ENCODE measurements at places on chromosomes 5 and 9.

- no peak for DNase-seq
Observed at GRCh38 chr5:30960036-30960435, 233.4 kb upstream of the CDH6 start.

- DNase-seq: no peak
Observed at GRCh38 chr9:12916042-12916441, 141.2 kb downstream of the LURAP1L start.

DNA sequence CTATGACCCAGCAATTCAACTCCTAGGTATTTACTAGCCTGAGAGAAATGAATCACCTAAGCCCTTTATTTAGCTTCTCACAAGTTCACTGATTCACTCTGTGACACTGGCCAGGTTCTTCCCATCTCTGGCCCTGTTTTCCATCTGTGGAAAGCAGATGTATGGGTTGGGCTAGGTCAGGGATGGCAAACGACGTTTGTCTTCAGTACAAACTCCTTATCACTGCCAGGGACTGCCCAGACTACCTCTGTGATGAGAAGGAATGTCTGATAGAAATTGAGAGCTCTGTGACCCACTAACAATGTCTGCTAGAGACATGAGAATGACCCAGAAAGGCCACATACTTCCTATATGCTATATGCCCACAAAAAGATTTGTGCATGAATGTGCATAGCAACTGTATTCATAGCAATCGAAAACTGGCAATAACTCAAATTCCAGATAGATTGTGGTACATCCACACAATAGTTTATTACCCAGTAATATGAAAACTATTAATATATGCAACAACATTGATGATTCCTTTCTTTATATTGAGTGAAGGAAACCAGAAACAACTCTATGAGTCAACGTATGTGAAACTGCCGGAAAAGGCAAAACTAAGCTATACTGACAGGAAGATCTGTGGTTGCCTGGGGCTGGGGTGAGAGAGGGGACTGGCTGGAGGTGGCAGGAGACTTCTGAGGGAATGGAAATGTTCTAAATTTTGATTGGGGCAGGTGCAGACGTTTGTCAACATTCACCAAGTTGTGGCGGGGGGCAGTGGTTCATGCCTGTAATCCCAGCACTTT is 32.0 kb upstream of the ADAM19 start:
- peak; percentile 75 for DNase-seq

DNA sequence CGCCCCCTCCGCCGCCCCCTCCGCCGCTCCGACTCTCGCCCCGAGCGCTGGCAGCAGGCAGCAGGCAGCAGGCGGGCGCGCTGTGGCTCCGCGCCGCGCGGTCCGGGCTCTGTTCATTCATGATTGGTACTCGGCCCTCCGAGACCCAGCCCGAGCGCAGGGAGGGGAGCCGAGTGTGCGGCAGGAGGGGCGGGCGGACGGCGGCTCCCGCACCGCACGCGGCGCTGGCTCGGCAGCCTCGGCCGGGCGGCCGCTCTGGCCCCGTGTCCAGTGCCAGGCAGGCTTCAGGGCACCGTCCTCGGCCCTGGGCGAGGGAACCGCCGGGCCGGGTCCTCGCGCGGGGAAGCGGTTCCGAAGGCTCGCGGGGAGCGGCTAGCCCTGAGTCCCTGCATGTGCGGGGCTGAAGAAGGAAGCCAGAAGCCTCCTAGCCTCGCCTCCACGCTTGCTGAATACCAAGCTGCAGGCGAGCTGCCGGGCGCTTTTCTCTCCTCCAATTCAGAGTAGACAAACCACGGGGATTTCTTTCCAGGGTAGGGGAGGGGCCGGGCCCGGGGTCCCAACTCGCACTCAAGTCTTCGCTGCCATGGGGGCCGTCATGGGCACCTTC is at the start of gene KCNIP1:
TSS of gene KCNIP1 (plus strand) at position 31 of the 607 bp plus-strand sequence.
- DNase-seq: peak; percentile 7

GRCh38 chr5:67816456-67816855 is 399.1 kb upstream of the PIK3R1 start:
- DNase-seq: no peak

- no peak for DNase-seq
Observed at GRCh38 chr5:134511796-134512660, 13.4 kb upstream of the JADE2 start.

DNA sequence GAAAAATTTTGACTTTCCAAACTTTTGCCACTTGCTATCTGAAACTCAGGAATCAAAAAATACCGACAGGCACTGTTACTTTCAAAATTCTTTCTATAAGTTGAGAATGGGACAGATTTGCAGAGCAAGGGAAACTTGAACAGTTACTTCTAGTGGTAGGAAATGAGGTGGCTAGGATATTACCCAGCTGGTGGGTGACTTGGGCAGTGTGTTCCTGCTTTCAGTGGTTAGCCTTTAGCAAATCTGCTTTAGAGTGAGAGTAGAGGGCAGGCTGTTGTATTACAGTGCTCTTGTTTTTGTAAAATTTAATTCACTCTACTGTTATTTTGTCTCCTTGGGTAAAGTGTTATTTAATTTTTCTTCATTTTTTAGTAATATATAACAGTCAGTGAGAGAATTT is 40.2 kb upstream of the ROPN1L start:
- DNase-seq: no peak

GRCh38 chr9:91212596-91213243 is 149.0 kb downstream of the AUH start:
- DNase-seq: no peak

DNA sequence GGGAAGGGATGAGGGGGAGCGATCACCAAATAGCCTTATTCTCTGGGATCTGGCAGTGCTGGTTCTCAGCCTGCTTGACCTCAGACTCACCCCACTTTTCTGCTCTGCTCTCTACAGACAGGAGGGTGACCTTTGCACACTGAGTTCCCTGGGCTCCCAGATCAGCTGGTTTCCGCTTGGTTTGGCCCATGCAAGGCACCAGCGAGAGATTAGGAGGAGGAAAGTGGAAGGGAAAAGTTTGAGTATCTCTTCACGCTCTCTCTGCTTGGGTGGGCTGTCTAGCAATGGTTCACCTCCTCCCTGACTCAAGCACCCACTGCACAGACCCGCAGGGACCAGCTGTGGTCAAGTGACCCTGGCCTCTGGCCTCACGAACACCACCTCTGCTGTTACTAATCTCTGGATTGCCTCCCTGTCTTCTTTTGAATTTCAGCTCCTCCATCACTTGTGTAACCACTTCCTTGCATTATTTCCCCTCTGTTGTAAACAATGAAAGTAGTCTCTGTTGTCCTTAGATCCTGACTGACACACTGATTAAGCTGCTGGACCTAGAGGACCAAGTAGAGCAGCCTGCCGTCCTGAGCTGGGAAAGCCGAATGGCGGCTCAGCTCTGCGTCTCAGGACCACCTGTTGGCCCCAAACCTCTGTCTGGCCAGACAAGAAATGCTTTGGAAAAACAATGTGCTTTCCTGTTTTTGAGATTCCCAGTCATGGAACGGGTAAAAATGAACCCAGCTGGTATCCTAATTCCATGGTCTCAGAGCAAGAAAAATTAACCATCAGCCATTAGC is 186.6 kb downstream of the CRB2 start:
- DNase-seq: no peak

GRCh38 chr9:23686257-23686656 is 139.8 kb downstream of the ELAVL2 start:
- no peak for DNase-seq

GRCh38 chr5:112390327-112390726 is 28.8 kb downstream of the EPB41L4A start:
- no peak for DNase-seq

GRCh38 chr9:127923771-127924170 is 6.8 kb downstream of the PIP5KL1 start:
- no peak for DNase-seq

GRCh38 chr5:141828162-141828561 is 50.0 kb downstream of the PCDH1 start:
- no peak for DNase-seq
